ENCODE measurements at places on chromosomes 6 and 20.

DNA sequence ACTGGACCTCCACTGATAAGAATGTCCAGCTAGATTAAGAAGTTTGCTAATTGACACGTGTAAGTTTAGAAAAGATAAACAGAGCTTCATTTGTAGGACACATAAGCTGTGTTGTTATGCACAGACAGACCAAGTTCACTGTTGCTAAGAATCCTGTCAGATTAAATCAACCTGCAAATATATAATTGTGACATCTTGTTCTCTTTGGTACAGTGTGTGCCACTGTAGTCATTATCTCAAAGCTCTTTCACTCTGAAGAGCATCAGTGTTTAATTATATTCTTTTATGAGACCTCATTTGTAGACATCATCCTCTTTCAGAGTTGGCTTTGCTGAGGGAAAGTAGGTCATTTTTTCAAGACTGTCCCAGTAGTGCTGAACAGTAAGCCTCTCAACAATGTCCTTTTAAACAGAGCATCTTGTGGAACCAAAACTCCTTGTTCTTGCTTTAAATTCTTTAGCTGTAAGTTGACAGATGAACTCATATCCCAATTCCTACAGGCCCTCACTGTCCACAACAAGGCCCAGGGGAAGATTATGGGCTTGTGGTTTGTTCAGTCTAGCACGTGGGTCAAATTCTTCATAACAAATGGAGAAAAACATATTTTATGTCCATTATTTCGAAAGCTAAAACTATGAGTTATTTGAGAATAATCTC is 252.4 kb downstream of the HDGFL1 start:
- no peak for DNase-seq

GRCh38 chr20:36824142-36824940 is 50.8 kb upstream of the DSN1 start:
- DNase-seq, result no peak

GRCh38 chr20:49562311-49563014 is 5.5 kb downstream of the PTGIS start:
- DNase-seq, result no peak

DNA sequence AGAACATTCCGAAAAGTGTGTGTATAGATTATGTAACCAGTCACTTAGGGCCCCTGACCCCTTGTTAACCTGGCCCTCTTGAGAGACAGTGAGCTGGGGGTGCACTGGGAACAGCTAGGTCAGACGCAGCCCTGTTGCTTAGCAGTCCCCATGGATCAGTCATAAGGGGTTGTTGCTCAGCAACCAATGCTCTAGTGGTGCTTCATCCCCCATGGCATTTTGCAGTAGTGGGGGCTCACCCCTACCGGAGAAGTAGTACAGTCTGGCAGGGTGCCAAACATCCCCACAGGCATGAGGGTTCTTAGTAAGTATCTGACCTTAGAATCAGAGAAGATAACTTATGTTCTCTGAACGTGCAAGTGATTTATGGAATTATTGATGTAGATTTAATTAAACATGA is 12.3 kb downstream of the PKIB start:
- no peak for DNase-seq

DNA sequence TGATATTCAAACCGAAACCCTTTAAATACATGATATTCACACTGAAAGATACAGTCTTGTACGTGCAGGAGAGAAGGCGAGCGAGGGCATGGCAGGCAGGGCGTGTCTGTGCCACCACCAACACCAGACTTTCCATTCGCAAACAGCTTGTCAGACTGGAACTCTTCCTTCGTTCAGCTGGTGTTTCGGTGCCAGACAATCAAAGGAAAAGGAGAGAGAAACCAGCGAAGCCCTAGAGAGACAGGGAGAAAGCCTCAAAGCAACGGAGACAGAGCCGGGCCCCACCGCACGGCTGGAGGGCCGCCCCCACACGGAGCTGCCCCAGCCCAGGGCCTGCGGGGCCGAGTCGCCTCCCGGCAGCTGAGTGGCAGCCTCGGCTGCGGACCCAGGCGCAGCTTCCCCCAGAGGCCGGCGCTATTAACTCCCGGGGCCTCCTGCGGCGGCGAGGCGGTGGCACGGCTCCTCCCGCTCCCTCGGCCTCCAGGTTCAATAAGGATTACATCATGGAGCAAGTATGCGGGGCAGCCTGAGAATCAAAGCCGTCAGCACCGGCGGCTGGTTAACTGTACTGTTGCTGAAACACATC is 32.1 kb upstream of the NR2E1 start:
- no peak for DNase-seq

GRCh38 chr6:11804701-11805100 is 26.1 kb upstream of the ADTRP start:
- DNase-seq, result no peak

DNA sequence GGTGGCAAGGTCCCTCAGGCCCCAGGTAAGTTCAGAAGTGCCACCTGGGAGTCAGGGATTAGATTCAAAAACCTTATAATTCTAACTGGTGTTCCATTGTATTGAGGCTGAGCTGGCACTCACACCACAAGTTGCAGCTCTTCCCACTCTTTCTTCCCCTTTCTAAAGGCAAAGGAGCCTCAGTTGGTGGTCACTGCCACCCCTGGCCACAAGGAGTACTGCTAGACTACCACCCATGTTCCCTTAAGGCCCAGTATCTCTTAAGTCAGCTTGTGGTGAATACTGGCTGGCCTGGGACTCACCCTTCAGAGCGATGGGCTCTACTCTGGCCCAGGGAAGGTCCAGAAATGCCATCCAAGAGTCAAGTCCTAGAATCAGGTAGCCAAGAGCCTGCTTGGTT is 421.1 kb upstream of the KHDRBS2 start:
- DNase-seq, result no peak

GRCh38 chr6:163367497-163368183 is 46.9 kb upstream of the QKI start:
- DNase-seq, result no peak

DNA sequence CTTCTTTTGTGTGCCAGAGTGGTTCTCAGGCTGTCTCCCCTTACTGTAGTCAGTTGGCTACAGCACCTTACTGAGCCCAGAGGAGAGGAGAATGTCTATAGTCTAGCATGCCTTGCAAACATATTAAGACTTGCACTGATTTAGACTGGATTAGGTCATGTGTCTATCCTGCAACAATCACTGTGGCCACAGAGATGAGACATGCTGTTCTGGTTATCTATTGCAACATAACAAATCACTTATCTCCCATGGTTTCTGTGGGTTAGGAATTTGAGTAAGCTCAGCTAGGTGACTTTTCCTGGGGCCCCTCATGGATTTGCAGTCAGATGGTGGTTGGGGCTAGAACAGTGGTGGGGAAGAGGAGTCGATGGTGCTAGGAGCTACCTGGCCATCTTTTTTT is 261.3 kb downstream of the SOD2 start:
- no peak for DNase-seq

DNA sequence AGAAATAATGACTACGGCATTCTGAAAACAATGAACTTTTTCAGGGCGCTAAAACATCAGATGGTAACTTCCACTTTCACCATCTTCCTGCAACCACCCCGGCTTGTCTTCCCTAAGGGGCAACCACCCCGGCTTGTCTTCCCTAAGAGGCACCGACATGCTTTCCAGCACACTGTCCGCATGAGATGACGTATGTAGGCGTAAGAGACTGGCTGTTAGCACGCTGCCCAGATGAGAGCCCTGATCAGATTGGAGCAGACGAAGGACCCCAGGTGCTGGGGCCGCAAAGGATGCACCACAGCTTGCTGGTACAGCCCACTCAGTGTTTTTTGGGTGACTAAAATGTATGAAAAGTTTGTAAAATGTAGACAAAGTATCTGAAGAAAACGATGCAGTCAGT is 29.3 kb downstream of the ASCC3 start:
- no peak for DNase-seq

DNA sequence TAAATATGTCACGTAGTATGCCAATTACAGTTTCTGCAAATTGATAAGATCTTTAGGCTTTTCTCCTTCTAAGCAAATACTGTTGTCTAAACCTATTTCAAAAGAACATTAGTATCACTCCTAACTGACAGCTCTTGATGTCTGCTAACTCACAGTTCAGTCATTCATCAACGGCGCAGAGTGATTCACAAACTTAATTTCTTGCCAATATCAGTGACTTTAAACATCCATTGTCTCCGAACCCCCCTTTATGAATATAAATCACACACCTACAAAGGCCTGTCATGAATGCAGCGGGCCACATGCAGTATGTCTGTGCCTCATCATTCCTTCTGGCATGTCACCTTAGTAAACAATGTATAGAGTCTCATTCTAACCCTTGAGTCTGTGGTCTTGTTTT is 420.6 kb downstream of the CDC5L start:
- no peak for DNase-seq

DNA sequence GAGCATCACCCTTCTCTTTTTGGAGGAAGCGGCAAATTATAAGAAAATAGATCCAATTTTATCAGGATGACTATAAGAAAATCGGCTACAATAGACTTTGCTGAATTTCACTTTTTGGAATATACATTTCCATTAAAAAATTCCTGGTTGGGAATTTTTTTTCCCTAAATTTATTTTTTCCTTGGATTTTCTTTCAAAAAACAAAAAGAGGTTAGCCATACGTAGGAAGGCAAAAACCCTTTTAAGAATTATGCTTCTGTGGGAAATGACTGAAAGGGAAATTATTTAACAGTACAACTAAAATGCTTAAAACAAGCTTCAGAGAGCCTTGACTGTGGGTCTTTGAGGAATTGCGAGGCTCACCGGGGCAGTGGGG is 86.9 kb downstream of the SLC22A23 start:
- no peak for DNase-seq

DNA sequence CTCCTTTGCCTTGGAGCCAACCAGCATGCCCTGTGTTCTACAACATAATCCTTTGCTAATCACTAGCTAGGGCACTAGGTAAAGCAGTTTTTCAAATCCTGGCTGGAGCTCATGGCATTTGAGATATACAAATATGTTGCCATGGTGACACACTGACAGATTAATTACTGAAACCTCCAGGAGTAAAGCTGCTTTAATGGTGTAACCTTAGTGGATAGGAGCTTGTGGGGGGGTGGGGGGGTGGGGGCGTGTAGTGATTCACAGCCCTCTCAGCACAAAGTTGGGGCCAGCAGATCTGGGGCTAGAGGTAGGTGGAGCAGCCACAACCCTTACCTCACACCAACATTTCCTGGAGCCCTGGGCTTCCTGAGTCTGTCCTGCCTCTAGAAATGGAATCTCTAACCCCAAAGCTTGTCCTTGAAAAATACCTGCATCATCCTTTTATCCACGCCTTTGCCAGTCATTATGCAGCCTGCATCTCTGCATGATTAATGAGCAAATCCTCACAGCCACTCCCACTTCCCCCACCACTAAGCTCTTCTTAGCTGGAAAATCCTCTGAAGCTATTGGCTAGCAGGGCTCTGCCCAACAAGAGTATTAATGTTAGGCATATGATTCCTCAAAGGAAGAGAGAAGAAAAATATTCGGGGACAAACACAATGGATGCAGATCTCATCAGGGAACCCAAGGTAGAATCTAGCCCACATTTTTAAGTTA is 84.5 kb upstream of the PRND start:
- DNase-seq, result no peak

DNA sequence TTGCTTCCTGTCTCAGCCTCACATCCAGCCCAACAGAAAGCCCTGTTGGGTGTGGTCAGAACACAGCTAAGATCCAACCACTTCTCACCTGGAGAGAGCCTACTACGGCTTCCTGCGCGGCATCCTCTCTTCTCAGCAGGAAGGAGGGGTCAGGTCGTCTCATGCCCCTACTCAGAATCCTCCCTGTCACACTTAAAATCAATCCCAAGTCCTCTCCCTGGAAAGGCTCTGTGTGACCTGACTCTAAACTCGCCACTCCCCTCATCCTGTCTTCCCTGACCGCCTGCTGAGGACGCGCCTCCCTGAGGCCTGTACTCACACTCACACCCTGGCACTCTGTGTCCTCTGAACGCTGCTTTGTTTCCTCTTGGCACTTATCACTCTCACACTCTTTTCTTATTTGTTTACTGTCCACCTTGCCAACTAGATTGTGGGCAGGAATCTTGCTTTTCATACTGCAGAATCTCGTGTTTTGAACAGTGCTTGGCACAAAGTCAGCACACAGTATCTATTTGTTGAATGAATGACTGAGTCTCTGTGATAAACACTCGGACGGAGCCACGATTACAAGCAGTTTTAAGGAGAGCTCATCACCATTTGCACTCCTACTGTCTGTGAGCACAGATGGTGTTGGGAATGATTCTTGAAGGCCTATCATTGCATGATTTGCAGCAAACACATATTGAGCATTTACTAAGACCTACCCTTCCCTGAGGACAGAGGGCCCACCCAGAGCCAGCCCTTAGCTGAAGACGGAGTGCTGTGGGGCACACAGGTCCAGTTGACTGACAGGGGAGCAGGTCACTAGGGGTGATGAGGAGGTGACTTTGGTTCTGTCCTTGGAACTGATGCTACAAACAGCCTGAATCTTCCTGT is 18.7 kb downstream of the RAB5IF start:
- no peak for DNase-seq

- no peak for DNase-seq
These were observed 135.1 kb downstream of the CEP57L1 start for GRCh38 chr6:109230453-109230852.

GRCh38 chr6:137661601-137662000 is 167.4 kb upstream of the OLIG3 start:
- DNase-seq, result no peak

DNA sequence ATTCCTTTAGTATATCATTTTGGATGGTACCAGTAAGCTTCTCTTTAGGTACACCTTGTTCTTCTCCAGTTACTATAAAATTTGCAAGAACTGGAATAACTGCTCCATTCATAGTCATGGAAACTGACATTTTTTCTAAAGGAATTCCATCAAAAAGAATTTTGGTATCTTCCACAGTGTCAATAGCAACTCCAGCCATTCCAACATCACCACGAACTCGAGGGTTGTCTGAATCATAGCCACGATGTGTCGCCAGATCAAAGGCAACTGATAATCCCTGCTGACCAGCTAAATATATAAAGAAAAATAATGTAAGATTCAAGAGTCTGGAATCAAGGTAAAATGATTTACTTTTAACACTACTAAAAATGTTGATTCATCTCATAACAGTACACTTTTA is 5.3 kb downstream of the MMUT start:
- DNase-seq, result no peak

- DNase-seq, result no peak
These were observed 19.4 kb upstream of the TUBB2A start for GRCh38 chr6:3176562-3177355.

DNA sequence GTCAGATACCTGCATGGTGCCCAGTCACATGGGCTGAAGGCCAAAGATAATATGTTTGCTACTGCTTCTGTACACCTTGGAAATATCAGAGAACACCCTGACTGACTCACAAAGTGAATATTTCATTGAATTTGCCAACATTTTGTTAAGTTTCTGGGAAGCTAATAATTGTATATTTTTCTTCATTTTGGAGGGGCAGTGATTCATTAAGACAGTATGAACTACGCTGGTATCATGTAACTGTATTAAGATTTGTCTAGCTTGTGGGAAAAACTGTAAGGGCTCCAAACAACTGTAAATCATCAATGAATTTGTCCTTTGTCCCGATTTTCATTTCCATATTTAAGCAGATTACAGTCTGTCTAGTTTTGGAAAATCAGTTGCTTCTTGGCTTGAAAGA is 102.3 kb upstream of the CCN2 start:
- no peak for DNase-seq

GRCh38 chr6:13474360-13474759 is 13.0 kb downstream of the GFOD1 start:
- DNase-seq, result no peak

Measured in GM12878 (cell line).